ENCODE measurements at places on chromosomes 12 and 14. TPM values are rescaled to one million over a fixed set of nuclear protein-coding genes. Genes with fewer than 3 reads are reported as not detected.

DNA sequence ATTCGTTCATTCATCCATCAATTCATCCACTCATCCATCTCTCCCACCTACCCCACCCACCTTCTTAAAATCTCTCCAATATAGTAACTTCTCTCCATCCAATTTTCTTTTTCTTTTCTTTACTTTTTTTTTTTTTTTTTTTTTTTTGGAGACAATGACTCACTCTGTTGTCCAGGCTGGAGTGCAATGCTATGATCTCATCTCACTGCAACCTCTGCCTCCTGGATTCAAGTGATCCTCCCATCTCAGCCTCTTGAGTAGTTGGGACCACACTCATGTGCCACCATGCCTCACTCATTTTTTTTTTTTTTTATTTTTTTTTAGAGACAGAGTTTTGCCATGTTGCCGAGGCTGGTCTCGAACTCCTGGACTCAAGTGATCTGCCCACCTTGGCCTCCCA lies 118.4 kb downstream of the SUDS3 start:
- no peak for DNase-seq

DNA sequence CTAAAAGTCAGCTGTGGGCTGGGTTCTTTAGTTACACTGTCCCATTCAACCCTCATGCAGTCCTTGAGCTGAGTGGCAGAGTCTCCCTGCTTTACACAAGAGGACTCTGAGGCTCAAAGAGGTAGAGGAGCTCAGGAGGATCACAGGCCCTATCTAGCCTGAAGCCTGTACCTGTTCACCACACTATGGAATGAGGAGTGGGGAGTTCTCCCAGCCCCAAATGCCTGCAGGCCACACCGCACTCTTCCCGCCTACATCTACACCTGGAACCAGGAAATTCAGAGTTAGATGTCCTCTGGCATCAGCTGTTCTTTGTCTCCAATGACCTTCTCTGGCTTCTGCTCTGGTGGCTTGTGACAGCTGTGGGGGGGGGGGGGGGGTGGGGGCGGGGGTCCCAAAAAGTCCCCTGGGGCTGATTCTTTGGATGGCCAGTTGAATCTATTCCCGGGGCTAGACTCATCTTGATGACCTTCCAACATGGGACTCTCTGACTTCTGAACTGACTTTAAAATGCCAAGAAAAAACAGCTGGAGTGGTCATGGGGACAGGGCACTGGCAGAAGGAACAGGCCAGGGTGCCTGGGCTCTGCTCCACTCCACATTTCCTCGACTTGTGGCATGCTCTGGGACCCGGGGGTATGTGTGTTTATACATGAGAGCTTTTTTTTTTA lies 30.6 kb downstream of the RIN3 start:
- no peak for DNase-seq

- DNase-seq, result no peak
Measured at GRCh38 chr12:91914701-91915100, 230.9 kb downstream of the BTG1 start.

GRCh38 chr14:30991408-30991807 lies 34.0 kb upstream of the AP4S1 start:
- no peak for DNase-seq

- DNase-seq, result no peak
Measured at GRCh38 chr14:44653641-44654040, 146.6 kb upstream of the FSCB start.

DNA sequence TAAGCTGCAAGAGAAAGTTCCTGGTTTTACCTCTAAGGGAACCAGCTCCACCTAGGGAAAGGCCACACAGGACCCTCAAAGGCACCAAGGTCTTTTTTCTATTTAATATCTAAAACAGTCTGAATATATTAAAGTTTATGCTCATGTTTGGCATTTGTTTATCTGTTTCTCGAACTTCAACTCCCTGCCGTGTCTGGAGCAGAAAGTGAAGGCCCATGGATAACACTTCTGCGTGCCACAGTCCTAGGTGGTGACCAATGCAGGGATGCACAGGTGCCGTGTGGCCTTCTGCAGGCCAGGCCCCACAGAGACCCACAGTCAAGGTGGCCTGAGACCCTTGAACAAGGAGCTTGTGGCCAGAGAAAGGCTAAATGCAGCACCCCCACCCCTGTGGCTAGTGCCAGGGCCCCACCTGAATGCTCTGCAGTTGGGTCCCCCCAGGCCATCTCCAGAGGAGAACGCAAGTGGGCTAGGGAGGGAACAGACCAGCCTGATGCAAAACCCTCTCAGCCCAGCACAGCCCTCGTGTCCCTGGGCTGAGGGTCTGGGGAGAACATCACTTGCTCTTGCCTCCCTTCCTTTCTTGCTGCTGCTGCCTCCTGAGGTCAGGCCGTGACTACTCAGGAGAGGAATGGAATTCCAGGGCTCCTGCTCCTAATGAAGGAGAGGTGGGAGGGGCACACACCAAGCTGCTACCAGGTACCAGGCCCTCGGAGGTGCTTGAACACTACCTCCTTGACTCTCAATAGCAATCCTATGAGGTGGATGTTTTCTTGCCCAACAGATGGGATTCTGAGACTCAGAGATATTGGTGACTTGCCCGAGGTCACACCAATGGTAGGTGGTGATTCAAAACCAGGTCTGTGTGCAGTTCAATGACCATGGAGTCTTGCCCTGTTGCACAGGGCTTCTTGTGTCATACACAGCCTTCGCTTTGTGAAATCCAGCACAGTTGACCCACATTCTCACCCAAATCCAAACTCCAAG lies 45.4 kb downstream of the PSMA6 start:
- peak; percentile 90 for DNase-seq

GRCh38 chr14:66249544-66249943 lies 236.6 kb upstream of the CCDC196 start:
- DNase-seq, result no peak

GRCh38 chr14:80127466-80127865 lies 83.8 kb downstream of the DIO2 start:
- no peak for DNase-seq

- DNase-seq, result no peak
Measured at GRCh38 chr14:69615496-69616407, 4.4 kb downstream of the SUSD6 start.

DNA sequence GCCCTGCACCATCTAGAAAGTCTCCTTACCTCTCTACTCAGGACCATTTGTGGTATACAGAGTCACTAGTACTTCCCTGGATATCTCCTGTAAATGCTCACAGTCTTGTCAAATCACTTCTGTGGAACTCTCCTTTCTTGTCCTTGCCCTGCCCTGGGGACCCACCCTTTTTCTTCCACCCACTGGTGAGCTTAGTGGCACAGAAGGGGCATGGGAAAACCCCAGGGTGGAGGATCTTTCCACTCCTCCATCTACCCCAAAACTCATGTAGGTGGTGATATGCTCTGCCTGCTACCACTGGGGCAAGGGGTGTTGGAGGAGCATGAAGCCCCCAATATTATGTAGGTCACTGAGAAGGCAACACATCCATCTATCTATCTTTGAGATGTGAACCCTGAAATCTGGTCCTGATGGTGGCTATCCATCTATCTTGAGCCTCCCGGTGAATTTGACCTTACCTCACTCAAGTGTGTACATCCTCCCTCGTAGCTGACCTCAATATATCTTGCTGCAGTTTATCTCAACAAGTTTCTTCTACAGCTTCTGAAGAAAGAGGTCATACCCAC lies 943 bp downstream of the TESPA1 start:
- DNase-seq, result no peak

GRCh38 chr14:20198991-20199390 lies 8.3 kb downstream of the OR11G2 start:
- DNase-seq, result no peak

GRCh38 chr12:121786440-121786825 lies 7.1 kb downstream of the RHOF start:
- peak; percentile 90 for DNase-seq

DNA sequence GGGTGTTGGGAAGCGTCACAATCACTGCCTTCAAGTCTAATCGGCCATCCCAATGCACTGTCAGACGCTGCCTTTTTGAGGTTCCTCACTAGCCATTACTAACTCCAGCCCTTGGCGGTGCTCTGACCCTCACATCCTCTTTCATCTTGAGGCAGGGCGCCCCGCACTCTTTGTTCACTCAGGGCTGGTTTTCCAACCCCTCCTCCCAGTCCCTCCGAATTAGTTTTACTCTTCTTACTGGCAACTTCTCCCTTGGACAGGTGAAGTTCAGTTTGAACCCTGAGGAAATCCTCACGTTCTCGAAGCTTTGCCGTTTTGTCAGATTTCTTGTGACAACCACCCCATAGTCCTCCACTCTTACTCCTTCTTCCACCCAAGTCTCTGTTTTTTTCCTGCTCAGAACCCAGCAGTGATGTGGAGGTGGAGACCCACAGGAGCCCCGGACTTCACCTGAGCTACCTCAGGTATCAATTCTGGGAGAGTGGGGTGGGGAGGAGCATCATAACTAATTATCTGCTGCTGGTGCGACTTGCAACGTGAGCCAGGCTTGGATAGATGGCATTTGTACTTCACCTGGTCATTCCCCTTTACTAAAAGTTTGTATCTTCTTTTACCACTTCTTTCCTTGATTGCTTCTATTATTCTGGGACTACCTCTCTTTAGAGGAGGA lies 757 bp downstream of the ZC3H10 start:
- DNase-seq, result no peak

- no peak for DNase-seq
Measured at GRCh38 chr12:107581619-107582015, 104.0 kb upstream of the PWP1 start.

DNA sequence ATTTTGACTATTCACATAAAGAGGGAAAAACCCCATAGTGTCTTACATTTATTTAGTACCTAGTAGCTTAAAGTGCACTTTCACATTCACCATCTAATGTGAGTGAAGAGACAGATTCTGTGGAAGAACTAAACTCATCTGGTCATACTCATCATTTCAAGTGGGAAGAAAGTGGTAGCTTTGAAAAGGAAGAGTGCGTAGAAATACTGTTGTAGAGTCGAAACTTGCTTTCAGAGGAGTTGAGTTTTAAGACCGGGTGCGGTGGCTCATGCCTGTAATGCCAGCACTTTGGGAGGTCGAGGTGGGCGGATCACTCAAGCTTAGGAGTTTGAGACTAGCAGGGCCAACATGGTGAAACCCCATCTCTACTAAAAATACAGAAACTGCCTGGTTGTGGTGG lies 222.2 kb downstream of the ERC1 start:
- no peak for DNase-seq

- no peak for DNase-seq
Measured at GRCh38 chr12:125687820-125688219, 622.6 kb downstream of the AACS start.

GRCh38 chr14:106511006-106511799 lies 984.8 kb downstream of the TMEM121 start:
- no peak for DNase-seq

GRCh38 chr12:7058850-7059395 lies 1.6 kb upstream of the C1S start:
- DNase-seq, result no peak

DNA sequence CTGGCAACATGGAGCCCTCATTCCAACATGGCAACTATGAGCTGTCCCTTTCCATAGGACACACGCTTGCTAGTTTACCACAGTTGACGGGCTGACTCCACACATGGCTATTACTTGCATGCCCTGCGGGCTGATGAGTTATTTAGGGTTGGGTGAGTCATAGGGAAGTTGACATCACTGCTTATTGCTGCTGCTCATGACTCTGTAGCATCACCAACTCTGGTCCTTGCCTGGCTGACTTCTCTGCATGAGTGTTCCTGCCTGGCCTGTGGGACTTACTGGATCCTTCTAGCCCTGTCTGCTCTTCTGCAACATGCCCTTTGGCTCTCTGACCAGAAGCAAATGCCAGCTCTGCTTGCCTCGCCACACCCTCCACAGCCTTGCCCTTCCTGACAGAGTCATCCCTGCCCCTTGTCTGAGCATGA lies 199.5 kb downstream of the ANO6 start:
- DNase-seq, result peak; percentile 53

DNA sequence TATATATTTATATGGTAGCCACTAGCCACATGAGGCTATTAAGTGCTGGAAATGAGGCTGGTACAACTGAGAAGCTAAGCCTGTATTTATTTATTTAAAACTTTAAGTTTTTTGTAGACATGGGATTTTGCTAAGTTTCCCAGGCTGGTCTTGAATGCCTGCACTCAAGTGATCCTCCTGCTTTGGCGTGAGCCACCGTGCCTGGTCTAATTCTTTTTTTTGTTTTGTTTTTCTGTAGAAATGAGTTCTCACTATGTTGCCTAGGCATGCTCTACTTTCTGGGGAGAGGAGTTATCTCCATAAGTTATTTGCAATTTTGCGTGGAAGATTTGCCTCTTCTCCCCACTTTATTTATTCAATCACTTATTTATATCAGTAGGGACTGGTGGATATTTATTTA lies 4.8 kb upstream of the SNRNP35 start:
- no peak for DNase-seq

DNA sequence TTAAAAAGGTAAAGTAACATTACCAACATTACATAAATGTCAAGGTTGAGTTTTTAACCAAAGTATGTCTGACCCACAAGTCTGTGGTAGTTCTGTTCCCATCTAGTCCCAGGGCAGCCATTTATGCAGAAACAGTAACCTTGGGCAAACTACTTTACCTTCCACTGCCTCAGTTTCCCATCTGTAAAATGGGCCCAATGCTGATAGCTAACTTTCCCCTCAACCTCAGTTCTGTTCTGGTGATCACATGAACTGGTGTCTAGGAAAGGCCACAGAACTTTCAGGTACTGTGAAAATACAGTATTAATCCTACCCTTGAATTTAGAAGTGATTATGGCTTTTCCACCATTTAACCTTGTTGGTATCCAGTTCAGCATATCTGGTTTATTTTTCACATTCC lies 113.6 kb downstream of the ZFP36L1 start:
- no peak for DNase-seq

DNA sequence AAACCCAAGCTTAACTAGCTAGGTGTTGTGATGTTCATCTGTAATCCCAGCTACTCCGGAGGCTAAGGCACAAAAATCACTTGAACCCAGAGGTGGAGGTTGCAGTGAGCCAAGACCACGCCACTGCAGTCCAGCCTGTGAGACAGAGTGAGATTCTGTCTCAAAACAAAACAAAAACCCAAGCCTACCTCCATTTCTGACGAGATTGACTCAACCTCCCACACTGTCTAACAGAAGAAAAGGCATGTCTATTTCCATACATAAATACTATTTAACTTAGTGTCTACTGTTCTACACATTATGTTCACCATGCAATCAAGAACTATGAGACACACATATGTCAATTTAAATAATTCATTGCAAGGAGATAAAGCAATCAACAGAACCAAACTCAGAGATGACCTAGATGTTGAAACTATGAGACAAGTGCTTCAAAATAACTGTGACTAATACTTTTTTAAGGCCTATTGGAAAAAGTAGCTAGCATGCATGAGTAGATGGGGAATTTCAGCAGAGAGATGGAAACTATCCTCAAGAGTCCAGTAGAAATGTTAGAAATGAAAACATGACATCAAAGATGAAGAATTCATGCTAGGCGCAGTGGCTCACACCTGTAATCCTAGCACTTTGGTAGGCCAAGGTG lies 75.9 kb upstream of the DHRS4 start:
- DNase-seq, result no peak

Gene CCT2
- total RNA-seq, result 33.4 TPM

Gene DTD2
- total RNA-seq, result 12.8 TPM

Gene TMEM117
- 2.8 TPM for total RNA-seq

Gene NOVA1
- 0.25 TPM for total RNA-seq

Gene ATF1
- total RNA-seq, result 13.6 TPM

Gene OAS3
- total RNA-seq, result 4.1 TPM

Gene TAS2R20
- total RNA-seq, result 0.45 TPM

Gene KIF26A
- total RNA-seq, result 1.3 TPM

Gene ADCY6
- 21.3 TPM for total RNA-seq

Gene NYNRIN
- 2.3 TPM for total RNA-seq

Gene FAIM2
- total RNA-seq, result not detected

Gene RFX4
- total RNA-seq, result not detected

Gene CCDC38
- 0.93 TPM for total RNA-seq

Gene SLC6A15
- total RNA-seq, result 0.25 TPM

Data from left lobe of liver (tissue), 2 donors.